ENCODE measurements at places on chromosomes 7 and 10.
A peak's percentile ranks its signal among the peaks of the same experiment; 100 is the strongest.

DNA sequence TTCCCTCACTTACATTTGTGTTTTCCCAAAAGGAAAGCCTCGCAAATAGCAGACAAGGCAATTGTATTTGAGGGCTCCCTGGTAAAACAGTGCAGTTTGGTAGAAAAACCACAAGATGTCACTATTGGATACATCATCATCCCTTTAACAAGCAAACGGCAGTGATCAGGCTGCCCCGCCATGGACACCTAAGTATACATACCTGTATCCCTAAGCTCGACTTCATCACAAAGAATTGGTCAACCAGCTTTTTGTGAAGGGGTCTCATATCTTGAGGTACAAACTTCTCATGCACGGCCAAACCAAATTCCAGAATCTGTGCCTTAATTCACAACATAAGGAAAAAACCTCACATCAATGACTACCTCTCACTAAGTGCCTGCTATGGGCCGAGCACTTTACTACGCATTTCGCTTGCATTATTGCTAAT is 179.5 kb upstream of the IMMP2L start:
- DNase-seq, result peak; percentile 66

DNA sequence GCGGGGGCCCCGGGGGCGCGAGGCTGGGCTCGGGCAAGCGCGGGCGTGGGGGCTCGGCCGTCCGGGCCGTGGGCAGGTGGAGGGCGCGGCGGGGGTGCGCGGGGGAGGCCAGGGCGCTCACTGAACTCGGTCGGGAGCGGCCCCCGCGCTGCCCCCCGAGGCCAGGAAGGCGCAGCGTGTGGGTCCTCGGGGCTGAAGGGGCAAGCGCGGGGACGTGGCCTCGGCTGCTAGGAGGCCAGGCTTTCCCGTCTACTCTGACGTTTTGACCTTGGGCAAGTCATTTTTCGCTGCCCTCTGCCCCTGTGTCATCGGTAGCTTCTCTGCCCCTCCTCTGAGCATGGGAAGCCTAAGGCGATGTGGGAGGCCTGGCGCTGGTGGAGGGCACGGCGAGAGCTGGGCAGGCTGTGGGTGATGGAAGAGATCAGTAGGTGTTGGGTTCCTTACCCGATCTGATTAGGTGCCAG is 441 bp downstream of the FBH1 start:
- DNase-seq, result peak; percentile 35

GRCh38 chr7:111486472-111487142 is 75.7 kb downstream of the IMMP2L start:
- peak; percentile 41 for DNase-seq

DNA sequence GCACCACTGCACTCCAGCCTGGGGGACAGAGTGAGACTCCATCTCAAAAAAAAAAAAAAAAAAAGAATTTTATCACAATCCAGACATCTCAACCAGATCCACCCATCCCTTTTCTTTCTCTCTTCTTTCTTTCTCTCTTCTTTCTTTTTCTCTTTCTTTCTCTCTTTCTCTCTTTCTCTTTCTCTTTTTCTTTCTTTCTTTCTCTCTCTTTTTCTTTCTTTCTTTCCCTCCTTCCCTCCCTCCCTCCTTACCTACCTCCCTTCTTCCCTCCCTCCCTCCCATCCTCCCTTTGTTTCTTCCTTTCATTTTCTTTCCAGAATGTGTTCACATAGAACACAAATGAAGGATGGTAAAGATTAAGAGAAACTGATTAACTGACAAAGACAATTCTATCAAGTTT is 18.1 kb upstream of the HOXA13 start:
- no peak for DNase-seq

DNA sequence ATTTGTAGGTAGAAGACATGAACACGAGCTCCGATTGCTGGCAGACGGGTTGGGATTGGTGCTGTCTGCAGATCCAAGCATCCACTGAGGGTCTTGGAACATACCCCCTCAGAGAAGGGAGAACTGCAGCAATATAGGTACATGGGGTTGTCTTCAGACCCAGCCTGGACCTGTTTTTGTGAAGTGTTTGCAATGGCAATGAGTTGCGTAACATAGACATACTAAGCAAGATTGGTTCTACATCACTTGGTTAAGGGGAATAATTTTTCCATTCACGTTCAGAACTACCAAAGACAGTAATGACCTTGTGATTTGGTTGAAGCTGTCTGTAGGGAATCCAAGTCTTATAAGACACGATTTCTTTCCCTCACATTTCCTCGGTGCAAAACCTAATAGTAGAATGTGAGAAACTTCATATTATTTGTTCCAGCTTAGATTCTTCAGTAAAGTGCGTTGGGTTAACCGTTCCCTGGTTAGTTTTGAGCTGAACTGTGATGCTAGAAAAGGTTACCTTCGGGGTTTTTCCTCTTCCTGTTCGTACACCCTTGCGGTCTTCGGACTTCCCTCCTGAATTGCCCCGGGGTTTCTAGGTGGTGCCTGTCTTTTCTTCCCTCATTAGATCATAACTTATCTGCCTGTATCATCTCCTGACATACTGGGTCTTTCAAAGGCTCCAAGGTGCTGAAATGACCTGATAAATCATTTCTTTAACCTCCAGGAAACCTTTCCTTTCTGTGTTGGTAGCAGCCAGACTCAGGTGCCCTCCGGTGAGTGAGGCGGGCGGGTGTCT is 14.4 kb downstream of the PROSER2 start:
- no peak for DNase-seq

DNA sequence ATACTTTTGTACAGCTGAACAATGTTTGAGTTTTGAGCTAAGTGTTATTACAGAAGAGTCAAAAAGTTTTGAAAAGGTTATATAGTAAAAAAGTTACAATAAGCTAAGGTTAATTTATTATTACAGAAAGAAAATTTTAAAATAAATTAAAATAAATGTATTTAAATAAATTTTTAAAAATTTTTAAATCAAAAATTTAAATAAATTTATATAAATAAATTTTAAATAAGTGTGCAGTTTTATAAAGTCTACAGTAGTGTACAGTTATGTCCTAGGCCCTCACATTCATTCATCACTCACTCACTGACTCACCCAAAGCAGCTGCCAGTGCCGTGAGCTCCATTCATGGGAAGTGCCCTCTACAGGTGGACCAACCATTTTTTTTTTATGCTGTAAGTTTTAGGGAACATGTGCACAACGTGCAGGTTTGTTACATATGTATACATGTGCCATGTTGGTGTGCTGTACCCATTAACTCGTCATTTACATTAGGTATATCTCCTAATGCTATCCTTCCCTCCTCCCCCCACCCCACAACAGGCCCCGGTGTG is 462.9 kb upstream of the ZMIZ1 start:
- DNase-seq, result no peak

GRCh38 chr10:69439813-69440506 is 11.3 kb upstream of the TSPAN15 start:
- no peak for DNase-seq

GRCh38 chr7:149774237-149775175 is 1.1 kb upstream of the ZNF467 start:
- DNase-seq, result no peak

DNA sequence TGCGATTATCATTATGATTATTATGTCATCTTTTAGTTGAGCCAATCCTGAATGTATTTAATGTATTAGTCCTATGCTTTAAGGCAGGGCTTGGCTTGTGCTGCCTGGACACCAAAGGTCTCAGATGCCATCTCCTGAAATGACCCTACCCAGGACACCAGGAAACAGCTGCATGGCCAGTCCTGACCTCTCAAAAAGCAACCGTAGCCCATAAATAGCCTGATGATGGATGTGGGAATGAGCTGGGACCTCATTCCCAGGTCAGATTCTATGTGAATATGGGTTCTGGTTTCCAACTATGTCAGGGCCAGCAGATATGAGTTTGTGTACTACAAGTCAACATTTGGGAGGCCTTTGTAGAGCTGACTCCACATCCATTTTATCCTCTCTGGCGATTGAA is 438.4 kb downstream of the NRG3 start:
- DNase-seq, result no peak

- no peak for DNase-seq
Observed at GRCh38 chr7:156545979-156546378, 94.6 kb upstream of the RNF32 start.

GRCh38 chr7:139111147-139111546 is 1.6 kb upstream of the ZC3HAV1 start:
- DNase-seq, result no peak

DNA sequence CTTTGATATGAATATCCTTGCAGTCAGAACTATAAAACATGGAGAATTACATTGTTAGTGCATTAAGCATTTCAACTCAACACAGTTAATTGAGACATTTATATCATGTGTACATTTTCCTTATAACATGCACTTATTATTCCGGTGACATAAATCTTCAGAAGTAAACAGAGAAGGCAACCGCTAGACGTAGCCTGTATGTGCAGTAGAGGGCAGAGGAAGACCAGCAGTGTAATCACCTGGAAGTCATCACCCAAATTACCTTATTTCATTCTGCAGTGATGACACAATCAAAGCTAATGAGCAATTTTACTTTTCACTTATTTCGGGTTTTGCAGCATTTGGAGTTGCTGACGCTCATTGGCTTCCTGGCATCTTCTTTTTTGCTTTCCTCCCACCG is 394.6 kb downstream of the SDK1 start:
- no peak for DNase-seq

DNA sequence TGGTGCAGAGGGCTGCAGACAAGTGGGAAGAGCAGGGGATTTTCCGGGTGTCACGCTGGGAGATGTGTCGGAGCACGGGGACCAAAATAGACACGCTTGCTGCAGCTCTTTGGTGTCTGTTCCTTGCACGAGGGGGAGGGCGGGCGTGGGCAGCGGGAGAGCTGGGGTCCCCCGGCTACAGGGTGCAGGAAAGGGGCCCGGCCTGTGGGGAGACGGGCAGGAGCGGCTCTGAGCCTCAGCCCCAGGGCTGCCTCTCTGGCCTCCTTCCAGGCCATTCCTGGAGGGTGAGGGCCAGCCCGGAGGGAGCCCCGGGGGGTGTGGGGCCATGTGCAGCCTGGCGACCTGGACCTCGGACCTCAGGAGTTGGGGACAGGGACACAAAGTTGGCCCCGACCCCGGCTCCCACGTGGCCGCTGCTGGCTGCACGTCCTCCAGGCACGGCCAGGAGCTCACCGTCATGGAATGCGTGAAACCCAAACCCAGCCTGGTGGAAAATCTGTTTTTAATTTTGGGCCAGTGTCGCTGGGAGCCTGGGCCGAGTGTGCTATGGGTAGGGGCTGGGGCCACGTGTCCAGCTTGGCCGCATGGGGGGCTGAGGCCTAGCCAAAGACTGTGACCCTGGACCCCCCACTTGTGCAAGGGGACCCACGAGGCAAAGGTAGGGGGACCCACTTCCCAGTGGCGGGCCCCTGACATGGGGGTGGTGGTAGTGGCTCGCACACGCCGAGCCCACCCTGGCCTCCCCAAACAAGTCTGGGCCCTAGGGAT is 6.6 kb downstream of the TTYH3 start:
- peak; percentile 57 for DNase-seq

DNA sequence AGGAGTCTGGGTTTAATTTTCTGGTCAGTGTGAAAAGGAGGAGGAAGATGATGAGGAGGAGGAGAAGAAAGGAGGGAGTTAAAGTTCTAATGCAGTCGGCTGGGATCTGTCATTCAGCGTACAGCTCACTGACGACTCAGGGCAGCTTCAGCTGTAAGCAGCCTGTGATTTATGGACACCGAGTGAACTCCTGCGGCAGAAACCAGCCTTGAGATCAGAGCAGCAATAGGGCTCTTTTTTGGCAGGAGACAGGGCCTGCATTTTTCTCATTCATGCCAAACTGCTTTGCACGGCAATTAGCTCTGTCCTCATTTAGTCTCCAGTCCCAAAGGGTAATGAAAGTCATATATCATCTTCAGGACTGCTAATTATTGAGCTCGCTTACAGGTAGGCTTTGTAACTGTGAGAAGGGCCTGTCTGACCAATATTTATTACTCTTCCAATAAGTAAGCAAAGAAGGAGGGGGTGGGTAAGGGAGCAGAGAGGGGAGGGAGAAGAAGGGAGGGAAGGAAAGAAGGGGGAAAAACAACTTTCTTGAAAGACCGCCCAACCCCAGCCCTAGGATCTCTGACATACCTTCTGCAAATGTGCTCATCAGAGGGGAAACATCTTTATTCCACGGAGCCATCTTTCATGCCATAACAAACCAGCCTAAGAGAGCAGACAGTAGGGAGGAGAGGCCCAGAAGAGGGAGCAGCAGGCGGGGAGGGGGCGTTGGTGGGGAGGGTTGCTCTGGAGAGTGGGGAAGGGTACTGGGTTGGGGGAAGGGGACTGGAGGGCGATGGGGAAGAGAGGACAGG is 48.1 kb upstream of the COMTD1 start:
- DNase-seq, result no peak

DNA sequence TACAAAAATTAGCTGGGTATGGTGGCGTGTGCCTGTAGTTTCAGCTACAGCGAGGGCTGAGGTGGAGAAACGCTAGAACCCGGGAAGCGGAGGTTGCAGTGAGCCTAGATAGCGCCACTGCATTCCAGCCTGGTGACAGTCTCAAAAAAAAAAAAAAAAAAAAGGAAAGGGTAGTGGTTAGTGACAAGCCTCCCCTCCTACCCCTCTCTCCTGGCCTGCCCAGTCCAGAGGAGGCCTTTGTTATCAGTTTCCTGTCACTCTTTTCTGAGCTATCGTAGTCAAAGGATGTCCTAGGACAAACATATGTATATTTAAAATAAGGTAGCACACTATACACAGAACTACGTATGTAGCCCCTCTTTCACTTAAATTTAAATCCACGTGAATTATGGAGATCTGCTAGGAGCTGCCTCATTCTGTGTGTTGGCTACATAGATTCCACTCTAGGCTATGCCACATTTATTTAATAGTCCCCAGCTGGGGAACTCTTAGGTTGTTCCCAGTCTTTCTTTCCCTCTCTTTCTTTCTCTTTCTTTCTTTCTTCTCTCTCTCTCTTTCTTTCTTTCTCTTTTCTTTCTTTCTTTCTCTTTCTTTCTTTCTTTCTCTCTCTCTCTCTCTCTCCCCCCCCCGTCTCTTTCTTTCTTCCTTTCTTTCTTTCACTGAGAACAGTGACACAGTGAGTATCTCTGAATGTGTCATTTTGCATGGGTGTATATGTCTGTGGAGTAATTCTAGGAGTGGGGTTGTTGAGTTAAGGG is 3.9 kb downstream of the TSPAN15 start:
- DNase-seq, result no peak

- DNase-seq, result no peak
Observed at GRCh38 chr7:141573511-141573910, 22.3 kb downstream of the AGK start.

GRCh38 chr7:38744746-38745145 is 113.6 kb upstream of the AMPH start:
- DNase-seq, result no peak

DNA sequence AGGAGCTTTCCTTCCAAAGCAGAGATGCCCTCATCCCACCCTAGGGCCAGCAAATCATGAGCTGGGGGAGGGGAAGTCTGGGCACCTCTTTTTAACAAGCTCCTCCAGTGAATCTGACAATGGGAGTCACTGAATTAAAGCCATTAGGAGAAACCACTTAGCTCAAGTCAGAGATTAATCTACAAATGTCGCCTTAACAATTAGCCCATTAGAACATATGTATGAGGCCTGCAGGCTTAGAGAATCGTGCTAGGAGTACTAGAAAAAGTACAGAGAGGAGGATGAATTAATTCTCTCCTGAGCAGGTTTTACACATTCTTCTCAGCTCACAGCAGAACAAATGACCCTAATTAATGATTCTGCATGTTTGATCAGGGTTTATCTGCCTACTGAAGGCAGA is 381.3 kb downstream of the KCNMA1 start:
- no peak for DNase-seq

- DNase-seq, result no peak
Observed at GRCh38 chr10:118751265-118751664, 3.5 kb downstream of the CACUL1 start.

- no peak for DNase-seq
Observed at GRCh38 chr10:33661580-33662336, 327.3 kb upstream of the NRP1 start.

GRCh38 chr7:127619681-127620405 is 1.9 kb upstream of the PAX4 start:
- no peak for DNase-seq

- no peak for DNase-seq
Observed at GRCh38 chr7:1314908-1315450, 82.3 kb downstream of the UNCX start.

Measured in HuH-7.5 (cell line).